ENCODE measurements at places on chromosomes 6 and 20.

DNA sequence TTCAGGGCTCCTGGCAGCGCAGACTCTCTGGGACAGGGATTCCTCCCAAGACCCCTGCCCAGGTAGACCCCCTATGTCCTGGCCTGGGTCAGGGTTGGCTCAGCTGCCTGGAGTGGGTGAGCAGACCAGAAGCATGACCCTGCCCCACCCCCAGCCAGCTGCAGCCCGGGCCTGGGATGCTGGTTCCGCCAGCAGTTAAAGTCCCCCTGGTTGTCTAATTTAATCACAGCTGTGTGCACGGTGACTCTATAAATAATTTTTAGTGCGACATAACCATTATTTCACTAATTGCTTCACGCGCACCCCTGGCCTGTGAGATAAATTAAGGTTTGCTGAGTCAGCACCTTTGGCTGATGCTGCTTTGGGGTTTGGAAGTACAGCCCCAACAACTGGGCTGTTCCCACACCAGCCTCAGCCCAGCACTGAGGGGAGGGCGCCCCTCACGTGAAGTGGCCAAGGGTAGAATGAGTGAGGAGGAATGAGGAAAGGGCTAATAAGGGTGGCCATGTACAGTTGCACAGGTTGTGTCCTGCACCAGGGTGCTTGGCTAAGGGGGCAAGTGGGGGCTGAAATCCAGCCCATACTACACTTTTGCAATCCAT is 26.1 kb upstream of the CDH22 start:
- DNase-seq: no peak

GRCh38 chr6:30397697-30398096 is 52.7 kb downstream of the RPP21 start:
- DNase-seq: no peak

DNA sequence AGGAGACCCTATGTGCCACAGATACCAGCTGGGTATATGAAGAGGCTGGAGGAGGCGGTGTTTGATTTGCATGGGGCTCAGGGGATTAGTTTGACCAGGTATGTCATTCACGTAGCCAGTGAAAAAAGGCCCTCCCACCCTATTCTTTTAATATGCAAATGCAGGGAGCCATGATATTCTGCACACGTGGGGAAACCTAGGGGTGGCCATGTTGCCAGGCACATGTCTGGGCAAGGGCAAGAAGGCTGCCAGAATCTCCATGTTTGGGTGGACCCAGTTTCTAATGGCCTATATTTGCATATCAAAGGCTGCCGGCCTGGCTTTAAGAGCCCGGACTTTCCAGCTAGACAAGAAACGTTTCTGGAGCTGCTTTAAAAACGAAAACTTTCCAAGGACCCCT is 60.4 kb downstream of the SOX4 start:
- DNase-seq: no peak

GRCh38 chr6:122198922-122199321 is 200.5 kb upstream of the HSF2 start:
- no peak for DNase-seq

GRCh38 chr20:11677836-11678235 is 239.9 kb upstream of the BTBD3 start:
- no peak for DNase-seq

DNA sequence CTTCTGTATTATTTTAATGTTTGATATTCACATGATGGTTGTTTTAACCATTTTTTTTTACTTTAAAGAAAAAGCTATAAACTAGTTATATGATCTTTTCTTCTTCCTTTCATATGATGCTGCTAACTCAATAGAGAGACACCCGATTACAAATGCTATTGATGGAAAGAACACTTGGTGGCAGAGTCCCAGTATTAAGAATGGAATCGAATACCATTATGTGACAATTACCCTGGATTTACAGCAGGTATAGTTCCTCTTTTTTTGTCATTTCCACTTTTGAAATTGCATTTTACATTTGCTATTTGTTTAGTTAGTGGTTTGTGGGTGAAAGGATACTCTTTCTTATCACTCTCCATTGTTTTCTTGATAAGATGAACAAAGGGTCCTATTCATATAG is 176.7 kb downstream of the LAMA2 start:
- DNase-seq: no peak

DNA sequence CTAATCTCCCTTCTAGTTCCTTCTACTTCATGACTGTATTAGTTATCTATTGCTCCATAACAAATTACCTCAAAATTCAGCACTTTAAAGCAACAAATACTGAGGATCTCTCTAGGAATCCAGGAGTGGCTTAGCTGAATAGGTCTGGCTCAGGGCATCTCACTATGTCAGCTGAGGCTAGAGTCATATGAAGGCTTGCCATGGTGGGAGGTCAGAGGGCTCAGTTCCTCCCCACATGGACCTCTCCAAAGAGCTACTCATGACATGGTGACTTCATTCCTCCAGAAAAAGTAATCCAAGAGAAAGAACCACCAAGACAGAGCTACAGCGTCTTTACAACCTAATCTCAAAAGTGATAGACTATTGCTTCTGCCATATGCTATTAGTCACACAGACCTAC is 70.2 kb upstream of the PRND start:
- DNase-seq: no peak

DNA sequence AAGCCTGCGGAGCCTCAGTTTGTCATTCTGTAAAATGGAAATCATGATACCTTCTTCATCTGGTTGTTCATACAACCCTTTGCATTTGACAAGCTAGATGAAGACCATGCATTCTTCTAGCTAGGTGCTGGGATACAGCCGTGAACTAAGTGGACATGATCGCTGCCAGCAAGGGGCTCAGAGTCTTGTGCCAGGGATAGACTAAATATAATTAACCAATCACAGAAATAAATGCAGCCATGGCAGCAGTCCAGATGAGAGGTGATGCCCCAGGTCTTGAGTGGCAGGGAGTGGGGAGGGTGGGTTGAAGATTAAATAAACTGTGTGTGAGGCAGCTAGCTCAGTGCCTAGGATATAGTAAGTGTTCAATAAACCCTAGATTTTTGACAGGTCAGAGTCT is 19.3 kb downstream of the JPH2 start:
- no peak for DNase-seq

- DNase-seq: no peak
Observed at GRCh38 chr20:38804221-38804620, 1.3 kb upstream of the PPP1R16B start.

DNA sequence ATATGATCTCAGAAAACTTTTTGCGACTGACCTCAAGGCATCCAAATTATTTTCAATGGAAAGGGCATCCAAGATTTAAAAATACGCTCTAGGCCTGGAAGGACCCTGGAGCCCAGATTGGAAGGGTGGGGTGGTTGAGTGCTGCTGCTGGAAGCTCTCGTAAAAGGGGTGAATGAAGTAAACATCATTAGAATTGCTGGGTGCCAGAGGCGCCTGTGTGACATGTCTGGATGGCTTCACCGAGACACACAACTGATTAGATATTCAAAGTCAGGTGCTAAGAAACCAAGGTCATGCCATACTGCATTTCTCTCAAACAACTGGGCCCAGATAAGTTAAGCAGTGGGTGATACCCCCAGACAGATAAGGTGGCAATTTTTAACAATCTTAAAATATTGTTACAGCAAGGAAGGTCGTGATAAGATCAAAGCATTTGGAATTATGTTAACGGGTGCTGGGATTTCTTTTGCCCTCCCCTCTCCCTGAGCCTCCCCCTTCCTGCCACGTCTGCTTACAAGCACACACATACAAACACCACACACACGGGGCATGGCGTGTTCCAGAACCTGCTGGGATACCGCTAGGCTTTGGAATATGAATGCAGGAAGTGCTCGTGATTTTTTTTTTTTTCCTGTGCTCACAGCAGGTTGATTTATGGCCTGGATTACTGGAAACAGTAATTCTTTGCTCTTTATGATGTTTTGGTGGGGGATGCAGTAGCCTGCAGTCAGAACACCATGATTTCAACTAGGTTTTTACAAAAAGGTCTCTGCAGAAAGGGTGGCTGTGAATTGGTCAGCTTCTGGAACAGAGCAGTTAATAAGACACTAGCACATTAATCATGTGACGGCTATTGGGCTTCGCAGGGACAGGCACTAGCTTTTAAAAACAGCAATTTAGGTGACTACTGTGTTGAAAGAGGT is 551.2 kb downstream of the QKI start:
- DNase-seq: no peak

DNA sequence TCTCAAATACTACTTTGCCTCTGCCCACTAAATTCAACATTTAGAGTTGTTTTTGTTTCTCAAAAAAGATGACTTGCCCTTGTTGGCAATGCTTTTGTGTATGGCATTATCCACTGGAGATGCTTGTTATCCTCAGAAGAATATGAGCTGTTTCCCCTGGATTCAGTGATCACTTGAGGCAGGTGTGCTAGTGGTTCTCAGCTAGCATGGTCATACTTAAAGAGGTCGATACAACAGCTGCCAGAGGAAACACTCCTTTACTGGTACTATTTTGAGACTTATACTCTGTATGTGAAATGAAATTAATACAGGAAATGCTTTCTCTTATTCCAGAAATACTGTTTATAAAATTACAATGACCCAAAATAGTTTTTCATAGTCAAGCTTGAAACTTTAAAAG is 122.5 kb downstream of the HIVEP1 start:
- DNase-seq: no peak

DNA sequence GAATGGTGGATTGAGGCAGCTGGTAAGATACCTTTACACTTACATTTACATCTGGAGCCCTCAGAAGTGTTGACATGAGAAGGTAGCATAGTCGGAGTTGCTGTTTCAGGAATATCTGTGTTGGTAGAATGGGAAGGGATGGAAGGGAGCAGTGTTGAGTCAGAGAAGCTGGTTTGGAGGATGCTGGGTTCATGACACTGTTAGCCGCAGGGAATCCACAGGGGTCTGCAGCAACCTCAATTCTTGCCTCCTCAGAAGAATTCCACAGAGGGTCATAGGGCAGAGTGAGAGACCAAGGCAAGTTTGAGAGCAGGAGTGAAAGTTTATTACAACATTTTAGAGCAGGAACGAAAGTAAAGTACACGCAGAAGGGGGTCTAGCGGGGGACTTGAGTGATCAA is 536.8 kb downstream of the QKI start:
- DNase-seq: no peak

GRCh38 chr20:63325021-63325471 is 32.1 kb downstream of the COL20A1 start:
- DNase-seq: no peak

GRCh38 chr6:167996424-167997199 is 859 bp upstream of the KIF25 start:
- no peak for DNase-seq

Data from memory B cell (primary cell).